Posterior vena cava (tissue), 2 donors: ENCODE measurements at places on chromosomes 6 and 20. TPM values are rescaled to one million over a fixed set of nuclear protein-coding genes. Genes with fewer than 3 reads are reported as not detected.

TTK gene
- 0.88 TPM for total RNA-seq

SRMS gene
- total RNA-seq: not detected

- no peak for DNase-seq
Measured at GRCh38 chr6:102619585-102619984, 1226.1 kb downstream of the GRIK2 start.

DNA sequence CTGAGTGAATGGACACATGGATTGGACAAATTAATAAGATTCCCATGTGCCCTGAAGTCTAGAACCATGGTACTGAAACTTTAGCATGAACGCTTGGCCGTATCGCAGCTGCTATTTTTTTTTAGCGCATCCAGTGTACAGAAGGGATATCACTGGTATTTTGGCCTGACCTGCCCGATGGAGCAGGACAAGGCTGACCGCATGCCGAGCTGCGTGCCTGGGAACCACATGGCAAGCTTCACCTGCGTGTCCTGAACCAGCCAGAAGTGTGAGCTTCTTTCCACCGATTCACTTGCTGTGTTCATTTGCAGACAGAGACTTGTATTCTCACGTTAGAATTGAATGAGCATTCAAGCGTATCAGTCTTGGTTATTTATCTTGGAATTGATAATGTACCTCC, 145.7 kb downstream of the CDH4 start:
- peak; percentile 54 for DNase-seq

SPEF1 gene
- total RNA-seq: not detected

GRCh38 chr6:142225115-142225514, 76.7 kb upstream of the ADGRG6 start:
- DNase-seq: no peak

COL21A1 gene
- 13.2 TPM for total RNA-seq

DNA sequence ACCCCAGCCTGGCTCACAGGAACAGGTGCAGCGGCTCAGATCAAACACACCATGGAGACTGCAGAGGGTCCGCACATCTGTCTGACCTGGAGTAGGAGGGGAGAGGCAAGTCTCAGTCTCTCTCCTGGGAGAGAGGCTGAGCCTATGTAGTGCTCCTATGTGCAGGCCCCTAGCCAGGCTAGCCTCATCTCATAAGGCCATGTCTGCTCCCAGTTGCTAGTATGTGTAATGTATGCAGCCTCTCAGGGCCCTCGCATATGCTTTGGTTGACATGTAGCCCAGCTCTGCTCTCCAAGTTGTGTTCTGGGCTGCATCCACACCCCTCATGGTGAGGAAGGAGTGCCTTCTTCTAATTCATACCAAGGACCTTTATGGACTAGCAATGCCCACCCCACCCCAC, 11.8 kb downstream of the TNXB start:
- peak; percentile 34 for DNase-seq

DNA sequence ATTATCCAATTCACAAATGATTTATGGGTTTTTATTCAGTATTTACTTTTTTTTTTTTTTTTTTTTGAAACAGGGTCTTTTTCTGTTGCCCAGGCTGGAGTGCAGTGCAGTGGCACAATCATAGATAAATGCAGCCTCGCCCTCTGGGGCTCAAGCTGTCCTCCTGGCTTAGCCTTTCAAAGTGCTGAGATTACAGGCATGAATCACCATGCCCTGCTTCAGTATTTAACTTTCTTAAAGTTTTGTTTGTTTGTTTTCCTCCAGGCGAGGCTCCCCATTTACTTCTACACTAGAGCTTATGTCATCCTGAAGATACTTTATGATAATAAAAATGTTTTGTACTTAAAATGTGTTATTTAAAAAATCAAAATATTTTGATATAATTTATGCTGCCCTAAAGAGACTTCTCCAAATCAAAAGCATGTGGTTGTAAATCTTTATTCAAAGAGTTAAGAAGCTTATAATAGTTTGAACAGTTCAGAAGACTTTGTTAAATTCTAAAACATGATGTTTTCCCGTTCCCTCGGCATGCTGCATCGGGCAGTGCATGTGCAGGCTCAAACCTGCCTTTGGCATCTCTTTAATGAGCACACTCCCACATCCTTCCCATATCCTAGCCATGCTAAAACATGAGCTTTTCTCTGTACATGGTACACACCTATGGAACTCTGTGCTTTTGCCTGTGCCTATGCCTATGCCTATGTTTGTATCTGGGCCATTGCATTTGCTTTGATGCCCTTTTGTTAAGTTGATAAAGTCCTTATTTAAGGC, 11.0 kb downstream of the SMPDL3A start:
- DNase-seq: no peak

HRH3 gene
- total RNA-seq: not detected

- no peak for DNase-seq
Measured at GRCh38 chr20:17172836-17173516, 53.9 kb upstream of the PCSK2 start.

DNA sequence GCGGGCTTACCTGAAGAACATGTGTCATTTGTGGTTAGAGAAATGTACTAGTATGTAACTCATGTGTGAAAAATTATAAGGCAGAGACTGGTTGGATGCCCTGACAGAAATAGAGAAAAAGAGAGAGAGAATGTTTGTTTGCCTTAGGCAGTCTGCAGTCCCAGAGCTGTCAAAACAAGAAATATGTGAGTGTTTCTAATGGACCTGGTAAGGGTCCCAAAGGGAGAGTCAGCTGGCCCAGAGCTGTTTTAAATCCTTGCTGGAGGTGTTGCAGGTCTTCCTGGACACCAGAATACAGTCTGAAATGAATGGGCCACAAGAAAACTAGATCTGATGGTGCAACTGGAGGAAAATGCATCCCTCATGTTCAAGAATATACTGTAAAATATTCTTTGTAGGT, 158.3 kb upstream of the OGFRL1 start:
- DNase-seq: no peak

GRCh38 chr6:16136621-16137450, 8.0 kb downstream of the MYLIP start:
- DNase-seq: no peak

- no peak for DNase-seq
Measured at GRCh38 chr6:148720406-148720805, 26.4 kb upstream of the UST start.

- no peak for DNase-seq
Measured at GRCh38 chr20:7692478-7692877, 247.8 kb downstream of the HAO1 start.

GRCh38 chr6:127205036-127205435, 61.6 kb upstream of the RNF146 start:
- no peak for DNase-seq

GRCh38 chr6:53353624-53354023, 4.9 kb upstream of the ELOVL5 start:
- no peak for DNase-seq

- DNase-seq: no peak
Measured at GRCh38 chr20:16749573-16749972, 1.4 kb downstream of the OTOR start.

TFAP2D gene
- not detected for total RNA-seq

GRCh38 chr20:62914970-62915457, 11.3 kb downstream of the DIDO1 start:
- DNase-seq: peak; percentile 50

- no peak for DNase-seq
Measured at GRCh38 chr6:124539096-124539495, 423.1 kb upstream of the RNF217 start.

- DNase-seq: no peak
Measured at GRCh38 chr6:125869427-125869826, 78.7 kb downstream of the NCOA7 start.

GRCh38 chr6:16049168-16049567, 79.7 kb upstream of the MYLIP start:
- DNase-seq: no peak

MRPS18A gene
- total RNA-seq: 25.4 TPM

- no peak for DNase-seq
Measured at GRCh38 chr6:104306211-104306610, 553.5 kb downstream of the HACE1 start.

ASXL1 gene
- 61.5 TPM for total RNA-seq

TULP4 gene
- total RNA-seq: 71.9 TPM

GRCh38 chr20:44532981-44533331, 11.1 kb upstream of the SERINC3 start:
- no peak for DNase-seq

GRCh38 chr6:116497113-116497676, 14.2 kb upstream of the CALHM5 start:
- DNase-seq: no peak

MMP24 gene
- total RNA-seq: 0.52 TPM

DSP gene
- 3.0 TPM for total RNA-seq
